Prostate gland (tissue), 2 donors: ENCODE measurements at places on chromosomes 12 and 14. TPM values are rescaled to one million over a fixed set of nuclear protein-coding genes. Genes with fewer than 3 reads are reported as not detected.

- H3K4me3 ChIP-seq: no peak within 1 kb of the TSS
- no peak within 1 kb of the TSS for H3K27ac ChIP-seq
- no peaks in the 10 kb centered on the region for H3K36me3 ChIP-seq
- no peak for DNase-seq
These were observed at the start of gene KRT78 for GRCh38 chr12:52848661-52849255. TSS of gene KRT78 (minus strand) at chr12:52848994. CDS start at chr12:52848930, 64 bp downstream.

The ZNF10 gene
- total RNA-seq: 11.6 TPM

The IGFBP6 gene
- 532 TPM for total RNA-seq

The RTL1 gene
- 0.80 TPM for total RNA-seq

The MIPOL1 gene
- total RNA-seq: 31.4 TPM

The GDF3 gene
- total RNA-seq: not detected

The RND1 gene
- total RNA-seq: 1.6 TPM

The BRMS1L gene
- total RNA-seq: 6.6 TPM
